Mucosa of gallbladder (tissue), 1 donor: ENCODE measurements at places on chromosomes 13 and 19. TPM values are rescaled to one million over a fixed set of nuclear protein-coding genes. Genes with fewer than 3 reads are reported as not detected.

DNA sequence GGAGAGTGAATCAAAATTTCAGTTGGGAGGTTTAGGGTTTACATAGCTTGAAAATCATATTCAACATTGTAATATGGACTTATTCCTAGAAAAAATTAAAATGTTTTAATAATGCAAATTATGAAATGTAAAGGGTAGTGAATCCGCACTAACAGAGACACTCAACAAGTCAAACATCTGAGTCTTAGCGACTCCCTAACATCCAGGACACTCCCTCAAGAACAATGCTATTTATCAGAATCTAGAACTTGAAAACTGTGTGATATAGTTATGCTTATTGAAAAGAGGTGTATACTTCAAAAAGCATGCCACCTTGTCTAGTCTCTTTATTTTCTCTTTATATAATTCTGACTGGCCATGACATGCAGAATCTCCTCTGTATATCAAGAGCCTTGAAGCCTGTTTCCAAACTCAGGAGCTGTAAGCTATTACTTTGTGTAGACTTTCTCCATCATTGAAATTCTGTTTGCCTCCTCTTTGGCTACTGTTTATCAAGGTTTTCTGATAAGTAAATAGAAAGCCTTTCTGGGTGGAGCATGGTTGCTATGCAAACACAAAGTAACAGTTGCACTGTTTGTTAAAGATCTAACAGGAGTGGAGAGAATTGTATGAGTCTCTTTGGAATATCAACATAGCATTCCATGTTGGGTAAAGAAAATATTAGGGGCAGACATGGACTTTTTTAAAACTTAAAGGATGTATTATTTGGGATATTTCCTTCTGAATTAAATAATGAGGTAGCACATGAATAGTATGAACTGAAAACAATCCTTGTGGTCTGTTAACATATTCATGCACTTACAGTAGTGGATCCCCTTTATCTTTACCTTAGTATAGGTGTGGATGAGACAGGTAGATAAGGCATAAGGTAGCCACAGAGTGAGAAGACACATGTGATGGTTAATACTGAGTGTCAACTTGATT lies 56.4 kb upstream of the MBNL2 start:
- DNase-seq = no peak

DNA sequence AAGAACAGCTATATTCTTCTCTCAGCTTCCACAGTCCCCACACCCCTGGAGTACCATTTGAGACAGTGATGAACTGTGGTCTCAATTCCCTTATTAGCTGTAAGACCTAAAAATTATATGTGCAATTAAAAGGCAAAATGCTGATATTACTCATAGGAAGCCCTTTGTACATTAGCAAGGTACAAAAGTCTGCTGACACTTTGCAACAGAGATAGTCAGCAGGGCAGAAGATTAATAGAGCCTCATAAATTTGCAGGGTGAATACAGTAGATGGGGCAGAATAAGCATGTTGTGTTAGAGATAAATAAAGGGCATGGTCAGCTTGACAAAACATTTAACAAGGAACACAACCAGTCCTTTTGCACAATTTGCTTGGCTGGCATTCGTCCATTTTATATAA lies 210.0 kb upstream of the OBI1 start:
- DNase-seq = no peak

GRCh38 chr19:7434391-7434790 lies 54.4 kb downstream of the PEX11G start:
- no peak for DNase-seq

- DNase-seq = no peak
Observed at GRCh38 chr13:77040076-77040475, 13.1 kb upstream of the FBXL3 start.

DNA sequence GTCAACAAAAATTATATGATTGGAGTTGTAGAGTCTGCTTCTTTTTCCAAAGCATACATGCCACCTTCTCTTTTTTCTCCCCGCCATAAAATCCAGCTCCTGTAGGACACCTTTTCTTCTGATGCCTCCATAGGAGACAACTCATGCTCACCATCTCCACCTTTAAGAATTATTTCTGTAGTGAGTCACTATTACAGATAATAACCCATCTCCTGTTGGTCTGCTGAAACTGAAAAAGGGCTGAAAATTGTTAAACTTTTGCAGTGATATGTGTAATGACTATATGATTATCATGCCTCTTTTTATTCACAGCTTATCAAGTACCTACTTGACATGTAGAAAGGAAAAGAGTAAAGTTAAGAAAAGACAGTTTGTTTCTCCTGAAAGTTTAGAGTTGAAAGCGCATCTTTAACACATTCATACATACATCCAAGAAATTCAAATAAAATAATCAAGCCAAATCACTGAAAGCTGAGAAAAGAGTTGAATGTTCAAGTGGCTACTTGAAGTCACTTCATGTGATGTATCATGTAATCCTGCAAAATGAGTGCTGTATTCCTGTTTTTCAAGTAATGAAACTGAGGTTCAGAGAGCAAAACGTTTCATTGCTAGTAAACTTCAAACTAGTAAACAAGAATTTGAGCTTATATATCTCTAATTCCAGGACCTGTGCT lies 35.5 kb upstream of the LPAR6 start:
- DNase-seq = no peak

DNA sequence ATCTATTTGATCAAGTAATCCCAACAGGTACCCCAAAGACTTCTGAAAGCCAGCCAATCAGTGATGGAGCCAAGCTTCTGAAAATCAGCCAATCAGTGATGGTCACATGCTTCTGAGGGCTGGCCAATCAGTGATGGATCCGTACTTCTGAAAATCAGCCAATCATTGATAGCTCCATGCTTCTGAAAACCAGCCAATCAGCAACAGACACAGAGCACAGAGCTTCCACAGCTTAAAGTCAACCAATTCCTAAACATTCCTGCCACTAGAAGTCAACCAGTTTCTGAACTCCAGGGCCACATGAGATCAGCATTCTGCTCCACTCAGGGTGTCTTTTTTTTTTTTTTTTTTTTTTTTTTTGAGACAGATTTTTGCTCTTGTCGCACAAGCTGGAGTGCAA lies 8.2 kb upstream of the HSD17B14 start:
- no peak for DNase-seq

DNA sequence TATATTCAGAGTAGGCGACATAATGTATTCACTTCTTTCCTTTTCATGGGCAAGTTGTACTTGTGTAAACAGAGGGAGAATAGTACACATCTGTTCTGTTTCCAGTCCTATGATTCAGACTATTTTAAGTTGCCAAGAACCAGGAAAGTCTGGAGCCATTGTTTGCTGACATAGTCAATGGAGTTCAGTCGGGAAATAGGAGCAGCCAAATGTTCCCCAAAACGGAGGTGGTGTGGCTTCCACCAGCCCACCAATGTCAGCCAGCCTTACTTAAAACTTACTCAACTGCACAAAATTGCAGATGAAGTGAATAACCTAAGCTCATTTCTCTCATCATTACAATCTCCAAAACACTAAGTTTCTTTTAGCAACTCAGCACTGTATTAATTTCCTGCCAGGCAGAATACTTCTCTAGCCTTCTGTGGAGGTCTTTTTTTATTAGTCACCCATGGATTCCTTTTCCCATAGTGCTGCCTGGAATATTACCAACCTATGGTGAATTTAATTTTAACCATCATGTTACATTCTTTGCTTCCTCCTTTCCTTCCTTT lies 22.3 kb upstream of the CSNK1A1L start:
- DNase-seq = peak; percentile 28

DNA sequence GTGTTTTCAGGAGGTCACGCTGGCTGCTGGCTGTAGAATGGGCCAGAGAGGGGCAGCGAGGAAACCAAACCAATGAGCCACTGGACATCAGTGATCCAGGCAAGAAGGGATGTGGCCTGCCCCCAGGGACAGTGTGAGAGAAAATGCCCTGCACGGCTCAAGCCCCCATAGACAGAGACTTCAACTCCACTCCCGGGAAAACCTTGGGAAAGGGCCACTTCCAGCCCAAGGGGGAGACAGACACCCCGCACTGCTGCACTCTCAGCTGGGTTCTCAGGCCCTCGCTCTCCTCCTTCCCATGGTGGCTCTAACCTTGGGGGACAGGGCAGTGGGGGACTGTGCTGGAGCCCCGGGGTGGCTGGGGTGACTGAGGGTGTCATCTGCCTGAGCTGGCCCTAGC lies 172.0 kb downstream of the KATNAL1 start:
- no peak for DNase-seq

GRCh38 chr19:44726465-44726864 lies 22.0 kb upstream of the BCL3 start:
- DNase-seq = no peak

- DNase-seq = peak; percentile 23
Observed at GRCh38 chr19:58054901-58055874, 3.9 kb upstream of the ZNF135 start.

GRCh38 chr19:15220833-15221232 lies 11.4 kb downstream of the EPHX3 start:
- DNase-seq = no peak

- no peak for DNase-seq
Observed at GRCh38 chr19:5839065-5840017, at the start of gene FUT6. FUT6 (minus strand) TSS chr19:5839702; CDS start chr19:5832567, 7,135 bp downstream.

DNA sequence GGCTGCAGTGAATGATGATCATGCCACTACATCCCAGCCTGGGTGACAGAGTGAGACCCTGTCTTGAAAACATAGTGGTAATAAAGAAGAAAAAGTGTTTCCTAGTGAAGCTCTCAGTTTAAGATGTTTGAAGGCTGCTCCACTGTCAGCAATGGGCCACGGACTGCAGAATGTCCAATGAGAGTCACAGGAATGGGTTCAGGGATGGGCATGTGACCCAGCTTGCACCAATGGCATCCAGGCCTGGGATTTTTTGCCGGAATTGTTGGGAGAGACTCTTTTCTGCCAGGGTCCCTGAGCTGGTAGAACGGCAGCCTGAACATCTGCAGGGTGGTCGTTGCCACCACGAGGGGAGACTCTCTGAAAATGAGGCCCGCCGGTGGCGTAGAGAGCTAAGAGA lies 6.3 kb downstream of the SHISA7 start:
- DNase-seq = no peak

DNA sequence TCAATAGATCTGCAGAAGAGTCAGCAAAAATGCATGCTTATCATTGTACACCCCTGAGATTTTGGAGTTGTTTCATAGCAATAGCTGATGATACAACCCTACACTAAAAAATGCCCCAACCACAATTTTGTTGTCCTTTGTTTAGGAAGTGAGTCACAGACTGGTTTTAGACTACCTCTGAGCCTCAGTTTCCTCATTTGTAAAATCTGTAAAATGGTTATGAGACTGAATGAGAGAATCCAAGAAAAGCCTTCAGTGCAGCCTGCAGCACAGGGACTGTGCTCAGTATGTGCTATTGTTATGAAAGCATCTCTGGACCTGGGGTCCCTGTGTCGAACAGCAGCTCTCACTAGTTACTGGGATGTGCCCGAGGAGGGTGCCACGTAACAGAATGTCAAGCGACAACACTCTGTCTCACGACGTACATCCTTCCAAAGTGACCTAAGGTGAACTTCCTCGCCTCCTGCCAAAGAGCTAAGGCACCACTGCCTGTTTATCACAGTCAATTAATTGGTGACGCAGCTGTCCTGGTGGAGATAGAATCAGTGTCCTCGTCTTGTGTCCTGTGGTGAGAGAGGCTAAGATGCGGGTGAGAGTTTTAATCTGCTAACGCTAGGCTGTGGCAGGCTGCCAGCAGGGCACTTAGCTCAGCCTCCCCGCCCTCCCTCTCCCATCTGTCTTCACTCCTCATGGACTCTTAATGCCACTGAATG lies 18.1 kb downstream of the DHRS12 start:
- no peak for DNase-seq

DNA sequence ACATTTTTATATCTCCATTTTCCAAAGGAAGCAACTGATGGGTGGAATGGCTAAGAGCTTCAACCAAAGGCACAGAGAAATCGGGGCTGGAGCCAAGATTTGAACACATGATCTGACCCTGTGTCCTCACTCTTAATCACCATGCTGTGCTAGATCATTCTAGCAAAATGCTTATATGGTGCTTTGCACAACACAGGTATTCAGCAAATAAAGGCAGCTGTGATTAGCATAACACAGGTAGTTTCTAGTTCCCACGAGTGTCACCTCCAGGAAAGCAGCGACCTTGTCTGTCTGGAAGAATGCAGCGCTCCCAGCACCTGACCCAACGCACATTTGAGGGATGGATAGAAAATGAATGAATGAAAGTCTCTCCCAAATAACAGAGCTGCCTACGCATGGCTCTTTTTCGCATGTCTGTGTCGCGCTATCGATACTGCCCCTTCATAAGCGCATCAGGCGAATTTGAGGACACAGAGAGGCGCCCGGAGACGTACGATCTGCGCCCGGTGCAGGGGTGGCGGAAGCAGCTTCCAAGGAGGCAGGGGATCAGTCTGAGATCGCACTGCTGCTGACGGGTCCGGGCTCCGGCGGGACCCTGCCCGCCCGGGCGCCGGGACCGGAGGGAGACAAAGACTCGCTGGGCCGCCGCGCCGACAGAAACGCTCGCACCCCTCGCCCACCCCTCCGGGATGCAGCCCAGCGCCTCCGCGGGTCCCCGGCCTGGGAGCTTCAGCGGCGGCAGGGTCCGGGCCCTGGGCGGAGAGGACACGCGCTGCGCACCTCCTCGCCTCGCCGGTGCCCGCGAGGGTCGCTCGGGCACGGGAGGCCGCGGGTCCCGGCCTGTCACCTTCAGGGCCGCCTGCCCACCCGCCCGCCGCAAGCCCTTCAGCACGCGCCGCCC lies 609 bp downstream of the EPS15L1 start:
- no peak for DNase-seq

DNA sequence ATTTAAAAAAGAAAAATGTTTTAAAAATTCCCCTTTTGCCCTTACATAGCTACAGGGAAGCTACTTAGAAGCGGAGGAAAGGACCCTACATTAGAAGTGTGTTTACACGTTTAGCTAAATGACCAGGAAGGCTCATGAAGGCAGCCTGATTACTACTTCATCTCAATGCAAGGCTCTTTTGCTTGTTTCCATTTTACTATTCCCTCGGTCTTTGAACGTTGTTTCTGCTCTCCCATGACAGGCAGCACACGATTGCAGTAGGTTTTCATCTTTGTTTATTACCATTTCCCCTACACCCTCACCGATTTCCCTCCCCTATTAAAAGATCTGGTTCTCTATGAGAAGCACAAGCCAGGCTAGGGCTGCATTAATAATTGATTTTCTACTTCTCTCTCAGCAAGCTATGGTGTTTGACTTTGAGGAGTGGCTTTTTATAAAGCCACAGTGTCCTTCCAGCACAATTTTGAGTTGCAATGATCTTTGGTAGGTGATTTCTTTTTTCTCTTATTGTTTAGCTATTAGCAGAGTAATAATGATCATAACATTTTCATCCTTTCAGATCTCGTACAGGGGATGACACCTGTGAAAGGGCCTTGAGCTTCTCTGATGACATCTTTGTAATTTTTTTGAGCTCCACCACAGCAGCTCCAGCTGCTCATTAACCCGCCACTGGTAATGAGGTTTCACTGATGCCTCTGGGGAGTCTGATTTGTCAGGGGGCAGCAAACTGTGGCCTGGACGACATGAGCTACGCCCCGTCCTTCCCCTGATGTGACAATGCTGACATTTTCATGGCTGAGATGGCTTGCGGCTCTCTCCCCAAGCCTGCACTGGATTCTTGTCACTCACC lies 670.3 kb downstream of the UQCRFS1 start:
- DNase-seq = no peak

Gene ZNF534
- total RNA-seq = not detected

Gene TNFRSF19
- total RNA-seq = 6.4 TPM

Gene NMRK2
- not detected for total RNA-seq

Gene B9D2
- total RNA-seq = 12.8 TPM

Gene LPAR2
- 44.3 TPM for total RNA-seq

Gene TMEM91
- total RNA-seq = 8.6 TPM

Gene OVOL3
- not detected for total RNA-seq

Gene C13orf46
- 11.8 TPM for total RNA-seq

Gene MATK
- total RNA-seq = 4.7 TPM

Gene R3HDM4
- 47.5 TPM for total RNA-seq

Gene ZNF221
- total RNA-seq = 7.5 TPM

Gene HIF3A
- 52.0 TPM for total RNA-seq

Gene FUT1
- 1.0 TPM for total RNA-seq

Gene LYL1
- total RNA-seq = 11.7 TPM

Gene TYROBP
- total RNA-seq = 94.6 TPM

Gene TMEM238
- total RNA-seq = 39.9 TPM
